ENCODE measurements at places on chromosomes 1 and 21.

DNA sequence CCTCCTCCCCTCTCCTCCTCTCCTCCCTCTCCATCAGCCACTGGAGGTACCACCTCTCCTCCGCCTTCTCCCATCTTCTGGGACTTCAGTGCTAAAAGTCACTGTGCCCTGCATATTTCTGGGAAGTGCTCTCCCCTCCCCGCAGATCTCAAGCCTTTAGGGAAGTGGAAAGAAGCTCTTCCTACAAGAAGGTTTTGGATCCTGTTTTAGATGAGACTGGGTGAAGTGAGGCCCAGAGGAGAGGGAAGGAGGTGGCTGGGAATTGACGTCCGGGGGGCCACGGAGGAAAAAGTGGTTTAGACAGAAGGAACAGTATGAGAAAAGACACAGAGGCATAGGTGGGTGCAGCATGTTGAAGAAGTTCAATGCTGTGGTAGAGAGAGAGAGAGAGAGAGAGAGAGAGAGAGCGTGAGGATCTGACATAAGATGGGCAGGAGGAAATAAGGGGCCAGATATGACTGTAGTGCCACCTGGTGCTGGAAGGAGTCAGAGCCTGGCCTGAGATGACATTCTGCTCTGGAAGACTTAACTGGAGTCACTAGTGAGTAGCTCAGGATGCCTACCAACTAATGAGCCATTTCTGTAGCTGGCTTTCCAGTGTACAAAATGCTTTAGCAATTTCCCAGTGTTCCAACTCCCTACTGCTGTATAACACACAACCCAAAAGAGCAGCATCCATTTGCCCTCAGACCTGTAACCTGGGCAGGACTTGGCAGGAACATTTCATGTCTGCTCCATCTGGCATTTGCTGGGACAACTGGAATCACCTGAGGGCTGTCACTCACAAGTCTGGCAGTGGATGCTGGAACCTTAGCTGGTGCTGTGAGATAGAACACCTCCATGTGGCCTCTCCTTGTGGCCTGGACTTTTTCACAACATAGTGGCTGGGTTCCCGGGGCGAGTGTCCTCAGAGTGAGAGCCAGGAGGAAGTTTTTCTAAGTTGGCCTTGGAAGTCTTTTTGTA lies 16.6 kb upstream of the ZSCAN20 start:
- DNase-seq = no peak

- no peak for DNase-seq
Measured at GRCh38 chr1:15214527-15214926, 32.5 kb upstream of the FHAD1 start.

- DNase-seq = no peak
Measured at GRCh38 chr1:75521658-75522057, 89.3 kb downstream of the SLC44A5 start.

GRCh38 chr1:153322568-153322967 lies 9.8 kb upstream of the PGLYRP3 start:
- no peak for DNase-seq

DNA sequence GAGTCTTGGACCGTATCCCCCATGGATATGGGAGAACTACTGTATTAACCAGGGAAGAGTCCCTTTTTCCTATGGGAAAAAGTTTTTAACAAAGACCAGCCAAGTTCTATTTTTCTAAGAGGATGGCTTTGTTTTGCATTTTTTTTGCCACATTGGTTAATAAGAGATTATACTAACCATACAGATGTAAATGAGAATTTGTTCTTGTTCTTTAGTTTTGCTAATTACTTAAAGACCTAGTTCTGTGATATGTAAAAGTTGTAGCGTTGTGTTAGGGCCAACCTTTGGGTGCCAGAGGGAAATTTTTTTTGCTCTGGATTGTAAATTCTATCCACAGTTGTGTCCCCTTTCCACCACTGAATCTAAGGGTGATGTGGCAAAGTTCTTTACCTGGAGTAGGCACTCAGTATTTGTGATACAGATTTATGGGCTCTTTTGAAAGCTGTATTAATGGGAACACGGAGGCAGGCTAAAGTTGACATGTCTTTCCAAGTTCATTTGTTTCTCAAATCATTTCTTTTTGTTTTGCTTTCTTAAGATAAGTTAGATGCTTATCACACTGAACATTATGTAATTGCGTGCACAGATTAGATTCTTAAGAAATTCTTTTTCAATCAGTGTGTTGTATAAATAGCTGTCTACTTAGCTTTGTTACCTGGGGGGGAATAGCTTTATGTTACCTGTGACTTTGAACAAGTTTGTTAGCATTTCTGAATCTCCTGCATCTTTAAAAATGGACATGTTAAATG lies 2.9 kb downstream of the SOAT1 start:
- DNase-seq = no peak

DNA sequence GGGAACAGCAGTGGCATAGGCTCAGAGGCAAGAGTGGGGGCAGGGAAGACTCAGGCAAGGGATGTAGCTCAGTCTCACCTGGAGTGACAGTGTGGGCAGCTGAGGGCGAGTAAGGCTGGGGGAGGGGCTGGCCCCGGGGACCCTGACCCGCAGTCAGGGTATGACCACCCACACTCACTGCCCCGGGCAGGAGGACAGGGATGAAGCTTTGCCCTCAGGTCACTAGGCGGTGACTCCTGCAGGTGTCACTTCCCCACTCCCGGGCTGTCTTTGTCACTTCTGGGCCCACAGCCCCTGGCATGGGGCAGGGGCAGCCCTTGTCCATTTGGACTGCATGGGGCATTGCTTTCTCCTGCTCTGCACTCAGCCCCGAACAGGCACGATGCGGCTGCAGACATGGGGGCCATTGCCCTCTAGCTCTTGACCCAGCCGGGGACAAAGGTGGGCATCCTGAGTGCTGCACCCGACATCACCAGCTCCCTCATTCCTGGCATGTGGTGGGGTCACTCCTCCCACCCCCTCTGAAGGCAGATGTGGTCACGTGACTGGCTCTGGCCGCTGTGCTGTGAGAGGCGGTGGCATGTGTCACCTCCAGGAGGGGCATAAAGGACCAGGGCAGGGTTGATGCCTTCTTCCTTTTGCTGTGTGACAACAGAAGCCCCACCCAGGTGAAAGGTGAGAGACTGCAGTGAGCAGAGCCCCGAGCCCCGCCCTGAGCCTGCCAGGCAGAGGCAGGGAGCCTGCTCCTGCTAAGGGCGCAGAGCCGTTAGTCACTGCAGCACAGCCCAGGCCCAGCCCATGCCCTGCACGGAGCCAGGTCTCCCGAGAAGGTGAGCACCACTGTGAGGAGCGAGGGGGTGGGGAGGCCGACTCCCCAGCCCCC lies 66.0 kb downstream of the MATN1 start:
- no peak for DNase-seq

DNA sequence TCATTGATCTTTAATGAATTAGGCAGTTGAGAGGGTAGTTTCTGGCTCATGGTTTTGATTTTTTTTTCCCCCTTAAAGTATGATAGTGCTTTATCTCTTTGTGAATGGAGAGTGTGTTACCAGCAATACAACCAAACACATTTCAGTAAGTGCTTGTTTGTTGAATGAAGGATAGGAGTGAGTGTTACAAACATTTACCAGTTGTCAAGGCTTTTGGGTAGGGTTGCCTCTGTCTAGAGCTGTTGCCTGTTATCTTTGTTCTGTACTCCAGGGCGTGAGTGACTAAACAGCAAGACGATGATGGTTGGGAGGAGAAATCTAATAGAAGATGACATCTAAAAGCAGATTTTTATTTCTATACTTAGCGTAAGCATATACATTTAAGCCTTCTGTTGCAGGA lies 21.5 kb downstream of the MAP3K7CL start:
- DNase-seq = no peak

Measured in activated CD8-positive, alpha-beta memory T cell treated with anti-CD3 and anti-CD28 coated beads, Interleukin-2, amount 50 U/mL, for 48 hours (primary cell).